ENCODE measurements at places on chromosomes 1 and 21.

DNA sequence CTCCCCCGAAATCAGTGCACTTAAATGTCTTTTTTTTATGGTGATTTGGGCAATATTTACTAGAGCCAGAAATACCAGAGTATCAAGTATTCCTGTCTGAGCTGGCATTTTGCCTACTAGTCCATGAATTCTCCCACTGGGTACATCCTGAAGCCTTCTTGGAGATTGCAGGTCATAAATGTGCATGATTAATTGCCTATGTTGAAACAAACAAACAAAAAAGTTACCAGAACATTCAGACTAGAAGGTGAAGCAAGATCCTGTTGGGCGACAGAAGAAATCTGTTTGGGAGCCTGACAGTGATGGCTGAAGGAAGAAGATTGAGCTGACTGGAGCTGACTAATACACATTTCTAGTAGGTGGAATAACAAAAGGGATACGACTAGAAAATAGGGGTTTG lies 127.4 kb upstream of the NRIP1 start:
- no peak for DNase-seq

GRCh38 chr1:37951041-37951782 lies 4.4 kb upstream of the INPP5B start:
- no peak for DNase-seq

GRCh38 chr21:41685511-41686149 lies 81.2 kb downstream of the RIPK4 start:
- DNase-seq, result no peak

GRCh38 chr1:235533476-235534168 lies 29.4 kb upstream of the B3GALNT2 start:
- no peak for DNase-seq

DNA sequence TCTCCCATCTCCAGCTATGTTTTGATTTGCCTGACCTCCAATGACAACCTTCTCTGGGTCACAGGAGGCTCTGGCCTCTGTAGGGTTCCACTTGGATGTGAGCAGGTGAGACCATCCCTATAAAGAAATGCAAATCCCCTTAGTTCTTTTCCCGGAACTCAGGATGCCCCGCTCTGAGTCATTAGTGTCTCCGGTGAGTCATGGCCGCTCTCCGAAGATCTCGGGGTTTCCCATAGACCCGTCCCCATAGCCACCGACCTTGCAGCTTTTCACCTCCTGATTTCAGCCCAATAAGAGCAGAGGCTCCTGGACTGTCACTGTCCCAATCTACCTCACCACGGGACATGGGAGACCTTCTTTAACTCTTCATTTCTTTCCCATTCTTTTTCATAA lies 98.2 kb downstream of the PGBD5 start:
- DNase-seq, result no peak

DNA sequence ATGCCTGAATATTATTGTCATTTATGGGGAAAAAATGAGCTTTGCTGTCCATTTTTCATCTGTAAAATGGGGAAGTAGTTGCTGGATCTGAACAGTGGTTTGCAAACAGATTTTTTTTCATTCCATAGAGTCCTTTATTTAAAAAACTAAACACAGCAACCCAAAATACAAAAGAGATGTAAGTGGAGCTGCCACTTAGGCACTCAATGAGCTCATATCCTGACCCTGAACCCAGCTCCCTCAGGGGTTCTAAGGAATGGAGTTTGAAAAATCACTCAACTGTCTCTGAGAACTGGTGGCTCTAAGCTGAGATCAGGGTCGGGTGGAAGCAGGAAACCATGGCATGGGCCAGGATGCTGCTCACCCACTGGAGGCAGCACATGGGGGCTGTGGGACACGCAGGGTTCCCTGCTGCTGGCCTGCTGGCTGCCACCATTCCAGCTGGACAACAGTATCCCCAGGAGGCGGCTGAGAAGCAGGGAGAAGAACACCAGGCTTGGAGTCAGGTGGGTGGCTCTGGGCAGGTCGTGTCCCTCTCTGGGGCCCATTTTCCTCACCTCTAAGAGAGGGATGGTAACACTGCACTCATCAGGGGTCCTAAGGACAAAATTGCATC lies 9.6 kb upstream of the ECE1 start:
- no peak for DNase-seq

DNA sequence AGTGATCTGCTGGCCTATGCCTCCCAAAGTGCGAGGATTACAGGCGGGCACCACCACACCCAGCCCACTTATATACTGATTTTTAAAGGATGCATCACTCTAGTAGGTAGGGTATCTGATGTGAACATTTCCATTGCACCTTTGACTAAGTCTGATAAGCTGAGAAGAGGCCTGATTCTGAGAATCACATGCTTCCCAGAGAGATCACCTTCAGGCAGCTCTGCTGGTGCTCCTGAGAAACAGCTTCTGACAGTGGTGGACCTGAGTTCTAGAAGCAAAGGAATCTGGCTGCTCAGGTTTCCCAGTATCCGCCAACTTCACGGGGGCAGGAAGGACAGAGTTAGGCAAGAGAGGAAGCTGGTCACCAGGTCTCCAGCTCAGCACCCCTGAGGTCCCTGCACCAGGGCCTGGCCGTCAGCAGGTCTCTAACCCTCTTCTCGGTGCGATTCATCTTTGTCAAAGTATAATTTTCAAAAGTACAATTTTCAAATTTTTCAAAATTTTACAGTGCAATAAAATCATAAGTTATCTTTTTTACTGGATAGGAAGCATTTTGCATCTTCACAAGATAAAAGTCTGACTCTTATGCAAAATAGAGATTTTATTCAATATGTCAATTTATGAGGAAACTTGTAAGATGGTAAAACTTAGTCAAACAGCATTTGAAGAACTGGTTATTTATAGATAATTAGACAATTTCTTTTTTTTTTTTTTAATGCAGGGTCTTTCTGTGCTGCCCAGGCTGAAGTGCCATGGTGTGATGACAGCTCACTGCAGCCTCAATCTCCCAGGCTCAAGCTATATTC lies 25.8 kb upstream of the MPZL1 start:
- DNase-seq, result no peak

- DNase-seq, result no peak
These were observed 87.1 kb downstream of the DAB1 start for GRCh38 chr1:57336793-57337192.
